ENCODE measurements at places on chromosomes 5 and 9.

DNA sequence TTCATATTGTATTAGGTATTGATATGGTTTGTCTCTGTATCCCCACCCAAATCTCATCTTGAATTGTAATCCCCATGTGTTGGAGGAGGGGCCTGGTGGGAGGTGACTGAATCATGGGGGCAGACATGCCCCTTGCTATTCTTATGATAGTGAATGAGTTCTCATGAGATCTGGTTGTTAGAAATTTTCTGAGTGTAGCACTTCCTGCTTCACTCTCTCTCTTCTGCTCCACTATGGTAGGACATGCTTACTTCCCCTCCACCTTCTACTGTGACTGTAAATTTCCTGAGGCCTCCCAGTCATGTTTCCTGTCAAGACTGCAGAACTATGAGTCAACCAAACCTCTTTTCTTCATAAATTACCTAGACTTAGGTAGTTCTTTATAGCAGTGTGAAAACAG is 187.4 kb upstream of the SLC24A2 start:
- no peak for DNase-seq

DNA sequence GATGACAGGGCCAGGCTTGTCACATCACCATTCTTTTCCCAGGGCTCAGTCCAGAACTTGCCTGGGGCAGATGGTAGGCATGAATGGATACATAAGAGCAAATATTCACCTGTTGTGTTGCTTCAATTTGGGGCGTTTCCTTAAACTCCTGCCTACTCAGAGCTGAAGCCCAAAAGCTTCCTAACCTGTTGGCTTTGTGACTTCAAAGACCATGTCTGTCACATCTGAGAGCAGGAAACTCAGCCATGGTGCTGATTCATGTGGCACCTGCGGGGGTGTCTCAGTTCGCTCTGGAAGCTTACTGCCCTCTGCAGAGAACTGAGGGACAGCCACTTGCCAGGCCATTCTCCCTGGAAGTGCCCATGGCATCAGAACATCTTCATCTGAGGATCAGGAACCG is 246.6 kb downstream of the HSPA4 start:
- no peak for DNase-seq

DNA sequence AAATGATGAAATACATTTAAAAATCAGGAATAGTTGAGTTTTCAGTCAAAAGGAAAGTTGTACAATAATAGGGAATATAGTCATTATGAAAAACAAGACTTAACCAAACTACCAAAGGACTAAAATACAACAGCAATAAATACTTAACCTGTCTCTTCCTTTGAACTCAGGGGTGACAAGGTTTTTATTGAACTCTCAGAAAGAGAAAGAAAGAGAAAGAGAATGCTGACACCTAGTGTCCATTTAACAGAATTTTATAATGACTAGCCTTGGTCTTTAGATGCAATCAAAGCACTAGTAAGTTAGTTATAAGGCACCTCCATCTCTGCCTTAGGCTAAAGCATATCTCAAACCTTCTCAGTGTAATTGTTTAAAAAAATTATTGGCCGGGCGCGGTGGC is 47.5 kb downstream of the UIMC1 start:
- DNase-seq: peak; percentile 77

GRCh38 chr5:35172533-35172932 is 57.8 kb downstream of the PRLR start:
- no peak for DNase-seq

DNA sequence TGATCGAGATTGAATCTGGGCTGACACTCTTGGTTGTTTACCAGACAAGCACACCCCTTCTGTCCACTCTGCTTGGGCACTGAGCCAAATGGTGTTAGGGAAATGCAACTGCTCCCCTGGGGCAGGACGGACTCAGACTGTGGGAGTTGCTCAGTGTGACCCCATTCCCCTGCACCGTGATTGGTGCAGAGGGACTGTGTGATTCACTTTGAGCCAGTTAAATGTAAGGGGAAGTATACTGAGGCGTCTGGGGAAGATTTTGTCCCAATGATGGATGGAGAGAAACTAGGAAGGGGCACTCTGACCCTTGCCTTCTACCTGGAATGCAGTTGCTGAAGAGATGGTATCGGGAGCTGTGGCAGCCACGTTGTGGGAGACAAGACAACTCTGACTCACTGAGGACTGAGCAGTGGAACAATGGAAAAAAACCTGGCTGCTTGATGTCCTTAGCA is 196.0 kb upstream of the ANKRD55 start:
- DNase-seq: no peak

DNA sequence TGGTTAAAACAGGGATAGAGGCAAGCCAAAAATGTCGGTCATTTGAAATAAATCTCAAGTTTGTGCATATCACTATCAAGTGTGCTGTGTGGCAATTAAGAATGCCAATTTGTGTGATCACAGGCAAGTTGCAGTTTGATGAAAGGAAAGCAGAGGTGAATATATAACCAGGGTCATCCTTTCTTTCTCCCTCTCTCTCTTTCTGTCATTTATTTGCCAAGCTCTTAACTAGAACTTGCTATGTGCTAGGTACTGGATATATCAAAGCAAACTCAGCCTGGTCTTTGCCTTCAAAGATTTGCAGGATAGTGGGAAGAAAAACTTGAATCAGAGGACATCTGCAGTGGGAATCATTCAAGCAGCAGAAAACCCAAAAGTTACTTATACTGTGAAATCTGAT is 22.0 kb downstream of the PDCD1LG2 start:
- no peak for DNase-seq

DNA sequence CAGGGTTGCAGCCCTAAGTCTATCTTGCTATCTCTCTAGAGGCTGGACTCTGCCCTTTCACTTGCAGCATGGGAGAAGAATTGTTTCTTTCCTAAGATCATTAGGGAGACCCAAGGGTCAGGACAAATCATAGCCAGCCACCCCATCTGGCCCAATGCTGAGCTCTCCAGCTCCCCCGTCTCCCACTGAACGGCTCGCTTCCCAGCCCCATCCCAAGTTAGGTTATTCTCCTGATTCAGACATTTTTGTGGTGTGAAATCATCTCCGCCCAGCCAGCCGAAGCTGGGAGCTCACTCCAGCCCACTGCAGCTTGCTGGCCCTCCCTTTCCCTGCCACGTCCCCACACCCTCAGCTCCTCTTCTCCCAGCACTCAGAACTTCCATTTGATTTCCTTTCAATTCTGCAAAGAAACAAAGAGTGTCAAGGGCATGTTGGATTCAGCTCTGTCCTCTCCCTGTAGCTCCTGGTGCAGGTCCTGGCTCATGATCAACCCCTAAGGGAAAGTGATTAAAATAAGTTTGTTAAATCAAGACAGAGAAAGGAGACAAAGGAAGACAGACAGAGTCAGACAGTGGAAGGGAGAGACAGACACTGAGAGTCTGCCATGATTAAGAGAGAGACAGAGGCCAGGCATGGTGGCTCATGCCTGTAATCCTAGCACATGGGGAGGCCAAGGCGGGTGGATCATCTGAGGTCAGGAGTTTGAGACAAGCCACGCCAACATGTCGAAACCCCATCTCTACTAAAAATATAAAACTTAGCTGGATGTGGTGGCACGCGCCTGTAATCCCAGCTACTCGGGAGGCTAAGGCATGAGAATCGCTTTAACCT is 12.6 kb upstream of the SPARC start:
- no peak for DNase-seq

DNA sequence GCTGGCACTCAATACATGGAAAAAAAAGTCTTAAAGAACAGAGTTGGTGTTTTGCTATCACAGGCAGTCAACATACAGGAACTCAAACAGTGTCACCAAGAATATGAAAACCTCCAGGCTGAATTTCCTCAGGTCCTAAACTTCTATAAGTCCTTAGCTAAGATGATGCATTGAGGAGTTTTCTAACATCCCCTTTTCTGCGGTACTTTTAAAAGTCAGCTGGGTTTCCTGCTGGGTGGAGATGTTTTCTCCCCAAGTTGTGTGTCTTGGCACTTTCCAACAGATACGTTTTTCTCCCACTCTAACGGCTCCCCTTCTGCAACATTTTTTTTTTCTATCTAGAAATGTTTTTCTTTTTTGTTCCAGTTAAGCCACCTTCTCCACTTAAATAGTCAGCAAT is 244.8 kb upstream of the HAPLN1 start:
- DNase-seq: no peak

DNA sequence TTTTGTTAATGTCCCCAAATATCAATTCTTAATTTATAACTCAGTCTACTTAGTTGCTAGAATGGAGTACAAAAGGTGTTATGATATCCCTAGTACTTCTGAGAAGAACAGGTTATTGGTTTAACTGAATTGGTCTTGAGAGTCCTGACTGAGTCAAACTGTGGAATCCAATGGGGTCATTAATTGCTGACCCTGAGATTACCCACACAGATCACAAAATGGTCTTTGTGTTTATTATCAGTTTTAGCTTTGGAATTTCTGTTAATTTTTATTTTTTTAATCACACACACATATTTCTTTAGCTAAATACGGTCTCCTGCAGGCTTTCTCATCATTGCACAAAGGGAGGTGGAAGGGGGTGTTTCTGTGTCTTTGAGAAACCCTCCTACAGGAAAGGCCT is 301.6 kb downstream of the EBF1 start:
- no peak for DNase-seq

GRCh38 chr9:14992516-14992915 is 82.3 kb upstream of the FREM1 start:
- no peak for DNase-seq

GRCh38 chr9:12618956-12619355 is 74.2 kb upstream of the TYRP1 start:
- DNase-seq: no peak
